Renal pelvis (tissue), 12 donors: ENCODE measurements at places on chromosomes 5 and 9.

DNA sequence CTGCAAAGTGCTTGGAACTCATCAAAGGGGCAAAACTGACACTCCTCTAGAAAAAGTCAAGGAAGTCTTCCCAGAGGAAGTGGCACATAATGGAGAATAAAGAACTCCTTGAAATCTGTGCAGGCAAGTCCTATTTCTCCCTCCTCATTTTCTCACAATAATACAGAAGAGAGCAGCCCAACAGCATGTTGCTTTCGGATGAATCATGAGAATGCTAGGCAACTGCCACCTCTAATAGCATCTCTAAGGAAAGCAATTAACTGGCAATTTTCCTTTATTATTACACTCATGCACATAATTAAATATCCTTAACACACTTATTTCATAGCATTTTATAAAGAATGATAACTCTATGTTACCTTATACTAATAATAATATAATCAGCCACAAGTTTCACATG, 122.2 kb upstream of the PTGER4 start:
- DNase-seq, result no peak

- DNase-seq, result no peak
Measured at GRCh38 chr9:137277329-137278041, at the start of gene TOR4A. TOR4A (plus strand) TSS chr9:137277726; CDS start chr9:137278690, 964 bp downstream.

- no peak for DNase-seq
Measured at GRCh38 chr5:169944922-169945680, 35.2 kb downstream of the INSYN2B start.

GRCh38 chr9:86754581-86755560, 192.4 kb downstream of the GAS1 start:
- no peak for DNase-seq
